NCI-H524 (cell line): ENCODE measurements at places on chromosomes 1 and 21.

- DNase-seq: no peak
Observed at GRCh38 chr1:97192872-97193572, 471.4 kb downstream of the PTBP2 start.

- DNase-seq: no peak
Observed at GRCh38 chr1:58422436-58422835, 124.1 kb downstream of the OMA1 start.

DNA sequence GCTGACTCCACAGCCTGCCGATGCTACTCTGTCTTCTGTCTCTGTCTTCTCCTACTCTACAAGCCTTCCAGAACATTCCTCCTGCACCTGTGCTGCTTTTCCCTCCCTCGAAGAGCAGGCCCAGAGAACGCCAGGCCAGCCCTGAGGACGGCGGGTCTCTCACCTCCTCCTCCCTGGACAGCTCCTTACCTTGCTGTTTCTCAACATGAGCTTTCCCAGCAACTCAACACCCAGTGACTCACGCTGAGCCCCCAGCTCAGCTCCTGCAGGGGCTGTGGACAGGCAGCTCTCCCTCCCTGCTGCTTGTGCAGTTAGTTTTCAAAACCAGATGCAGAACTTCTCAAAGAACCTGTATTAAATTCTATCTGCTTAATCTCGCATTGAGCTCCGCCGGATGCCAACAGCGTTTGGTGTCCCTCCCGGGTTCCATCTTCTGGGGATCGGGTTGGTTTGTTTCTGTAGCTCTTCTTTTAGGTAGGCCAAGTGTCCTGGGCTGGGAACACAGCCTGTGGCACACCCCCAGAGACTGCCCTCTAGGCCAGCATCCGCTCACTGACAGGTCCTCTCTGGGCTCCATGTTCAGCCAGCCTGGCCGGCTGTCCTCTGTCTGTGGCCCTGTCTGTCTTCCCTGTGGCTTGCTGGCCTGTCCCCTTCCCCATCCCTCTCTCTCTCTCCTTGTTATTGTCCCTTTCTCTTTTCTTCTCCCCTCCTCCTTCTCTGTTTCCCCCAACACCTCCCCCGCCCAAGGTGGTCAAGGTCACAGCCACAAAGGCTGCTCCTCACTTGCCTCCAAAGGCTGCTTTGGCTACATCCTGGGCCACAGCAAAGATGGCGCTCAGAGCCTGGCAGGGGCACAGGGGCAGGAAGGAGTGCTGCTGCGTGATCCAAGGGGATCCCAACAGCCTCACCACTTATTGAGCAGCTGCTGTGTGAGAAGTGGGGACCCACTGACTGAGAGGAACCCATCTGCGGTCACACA lies 391.0 kb downstream of the MATN1 start:
- DNase-seq: no peak

- no peak for DNase-seq
Observed at GRCh38 chr1:199042193-199042592, 403.4 kb downstream of the PTPRC start.

GRCh38 chr1:68725001-68725752 lies 228.3 kb upstream of the DEPDC1 start:
- no peak for DNase-seq

DNA sequence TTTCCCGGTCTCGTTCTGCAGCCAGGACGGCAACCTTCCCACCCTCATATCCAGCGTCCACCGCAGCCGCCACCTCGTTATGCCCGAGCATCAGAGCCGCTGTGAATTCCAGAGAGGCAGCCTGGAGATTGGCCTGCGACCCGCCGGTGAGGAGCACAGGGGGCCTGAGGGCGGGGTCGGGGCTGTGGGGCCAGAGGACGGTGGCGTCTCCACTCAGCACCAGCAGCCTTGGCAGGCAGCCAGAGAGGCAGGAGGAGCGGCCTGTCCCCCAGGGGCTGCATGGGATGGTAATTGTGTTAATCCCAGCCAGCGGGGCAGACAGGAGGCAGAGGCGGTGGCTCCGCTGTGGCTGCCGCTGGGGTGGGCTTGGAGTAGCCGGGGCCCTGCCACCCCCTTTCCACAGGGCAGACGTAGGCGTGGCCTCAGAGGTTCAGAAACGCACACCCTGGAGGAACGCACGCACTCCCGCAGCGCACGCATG lies 12.1 kb downstream of the SAMD11 start:
- DNase-seq: peak; percentile 91

GRCh38 chr1:204870160-204870912 lies at the start of gene NFASC:
Gene NFASC (plus strand): TSS chr1:204870862. CDS start chr1:204944316, 73,454 bp downstream.
- DNase-seq: no peak

DNA sequence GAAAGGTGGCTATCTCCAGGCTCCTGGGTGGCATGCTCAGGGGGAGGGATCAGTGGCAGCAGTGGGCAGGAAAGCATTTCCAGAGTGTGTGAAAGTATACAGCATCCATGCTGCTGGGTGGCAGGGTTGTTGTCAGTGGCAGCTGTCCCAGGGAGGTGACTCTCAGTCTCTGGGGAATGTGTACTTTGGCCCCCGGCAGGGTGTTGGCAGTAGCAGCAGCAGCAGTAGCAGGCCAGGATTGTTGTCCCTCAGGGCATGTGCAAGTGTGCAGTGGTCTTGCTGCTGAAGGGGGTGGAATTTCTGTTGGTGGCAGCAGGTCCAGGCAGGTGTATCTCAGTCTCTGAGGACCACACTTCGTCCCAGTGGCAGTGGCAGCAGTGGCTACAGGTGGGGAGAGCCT lies 71.7 kb upstream of the GUCA2B start:
- DNase-seq: no peak

DNA sequence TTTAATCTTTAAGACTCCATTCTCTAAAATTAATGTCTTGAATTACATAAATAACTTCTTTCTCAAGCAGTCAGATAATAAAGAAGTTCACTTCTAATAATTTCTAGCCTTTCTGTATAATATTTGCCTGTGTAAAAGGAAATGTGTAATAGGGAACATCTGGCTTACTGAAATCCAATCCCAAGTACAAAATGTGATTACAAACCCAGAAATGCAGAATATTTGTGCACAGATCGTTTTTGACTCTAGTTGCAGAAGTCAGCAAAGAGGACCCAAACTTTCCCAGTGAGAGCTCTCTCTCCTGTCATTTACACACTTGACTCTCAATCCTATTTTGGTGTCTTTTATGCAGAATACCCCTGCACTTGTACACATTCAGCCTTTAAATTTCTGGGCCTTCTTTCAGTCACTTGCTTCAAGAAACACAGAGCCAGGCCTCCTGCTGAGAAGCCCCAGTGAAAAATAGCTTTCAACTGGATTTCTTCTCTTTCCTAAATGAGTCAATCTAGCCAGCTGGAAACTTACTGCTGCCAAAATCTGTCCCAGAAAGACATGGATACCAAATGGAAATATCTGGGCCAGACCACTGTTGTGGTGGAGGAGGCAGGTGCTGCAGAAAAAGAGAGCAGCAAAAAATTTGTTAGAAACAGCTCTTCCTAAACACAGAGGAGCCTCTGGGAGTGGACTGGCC lies 68.5 kb upstream of the ADAM30 start:
- no peak for DNase-seq

DNA sequence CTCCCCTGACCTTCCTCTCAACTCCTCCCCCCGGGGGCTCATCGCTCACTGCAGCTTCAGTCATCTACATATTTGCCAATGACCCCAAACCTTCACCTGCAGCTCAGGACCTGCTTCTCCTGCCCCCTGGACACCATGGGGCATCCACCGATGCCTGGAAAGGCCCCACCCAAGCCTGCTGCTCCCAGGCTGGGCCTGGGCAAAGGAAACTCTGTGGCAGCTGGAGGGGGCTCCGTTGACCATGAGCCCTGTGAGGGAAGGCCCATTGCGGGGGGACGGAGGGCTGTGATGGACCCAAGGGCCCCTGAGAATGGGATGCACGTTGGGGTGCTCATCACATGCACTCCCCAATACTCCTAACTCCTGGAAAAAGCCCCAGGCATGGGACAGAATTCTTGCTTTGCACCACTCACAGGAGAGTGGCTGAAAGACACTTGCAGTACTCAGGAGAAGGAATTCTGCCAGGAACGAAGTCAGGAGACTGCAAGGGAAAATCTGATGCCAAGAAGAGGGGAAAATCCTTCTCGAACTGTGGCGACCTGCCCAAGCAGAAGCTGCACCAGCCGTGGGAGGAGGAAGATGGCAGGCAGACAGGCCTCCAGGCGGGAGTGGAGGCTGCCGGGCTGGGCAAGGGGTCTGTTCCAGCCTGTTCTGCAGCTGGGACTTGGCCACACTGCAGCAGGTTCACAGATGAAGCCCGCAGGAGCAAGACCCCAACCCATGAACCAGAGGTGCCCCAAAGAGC lies 18.4 kb downstream of the MATN1 start:
- DNase-seq: no peak

- DNase-seq: no peak
Observed at GRCh38 chr1:225460737-225461532, 33.1 kb upstream of the LBR start.

- DNase-seq: no peak
Observed at GRCh38 chr1:14733048-14733778, 134.7 kb downstream of the KAZN start.

DNA sequence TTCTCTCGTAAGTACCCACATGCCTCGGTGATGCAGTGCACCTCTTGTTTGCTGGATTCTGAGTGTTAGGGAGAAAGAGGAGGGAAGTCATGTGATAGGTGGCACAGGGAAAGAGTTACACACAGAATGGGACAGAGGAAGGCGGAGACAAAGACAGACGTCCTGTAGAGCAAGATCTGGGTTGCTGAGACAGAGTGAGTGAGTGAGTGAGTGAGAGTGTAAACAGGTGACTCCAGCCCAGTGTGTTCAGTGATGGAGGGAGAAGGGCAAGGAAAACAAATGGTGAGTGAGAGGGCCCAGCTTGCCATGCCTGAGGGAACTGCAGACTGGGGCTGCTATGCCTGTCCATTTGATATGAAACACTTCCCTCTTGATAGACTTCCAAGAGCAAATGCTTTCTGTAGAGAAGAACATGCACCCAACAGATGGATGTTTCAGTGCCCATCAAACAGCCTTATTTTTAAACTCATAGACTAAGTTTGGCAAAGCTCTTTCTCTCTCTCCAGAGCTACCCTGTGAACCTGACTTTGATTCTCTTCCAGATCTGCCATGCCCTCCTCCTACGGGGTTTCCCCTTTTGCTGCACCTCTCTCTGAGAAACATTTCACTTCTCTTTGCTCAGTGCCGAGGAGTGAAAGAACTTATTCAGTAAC lies 209.9 kb upstream of the COA6 start:
- no peak for DNase-seq

DNA sequence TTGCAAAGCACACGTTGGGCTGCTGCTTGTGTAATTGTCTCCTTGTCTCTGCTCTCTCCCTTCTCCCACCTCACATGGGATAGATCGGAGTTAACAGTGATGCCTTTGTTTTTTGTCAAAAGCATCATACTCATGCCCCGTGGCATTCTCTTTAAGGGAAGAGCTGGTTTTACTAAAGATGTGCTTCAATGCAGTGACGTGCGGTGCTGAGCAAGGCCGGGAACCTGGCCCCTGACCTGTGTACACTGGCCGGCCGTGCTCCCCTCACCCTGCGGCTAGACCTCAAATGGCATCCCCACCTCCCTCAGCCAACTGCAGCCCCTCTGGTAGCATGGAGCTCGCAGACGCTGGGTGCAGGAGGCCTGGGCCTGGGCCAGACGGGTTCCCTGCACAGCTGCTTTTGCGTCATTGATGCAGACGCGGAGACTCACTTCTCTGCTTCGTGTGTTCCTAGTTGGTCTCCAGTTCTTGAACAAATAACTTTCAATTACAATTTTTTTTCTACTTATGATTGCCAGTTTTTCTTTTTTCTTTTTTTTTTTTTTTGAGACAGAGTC lies 19.9 kb downstream of the AGPAT3 start:
- DNase-seq: no peak
